ENCODE measurements at places on chromosomes 16 and 17.
A peak's percentile ranks its signal among the peaks of the same experiment; 100 is the strongest.

DNA sequence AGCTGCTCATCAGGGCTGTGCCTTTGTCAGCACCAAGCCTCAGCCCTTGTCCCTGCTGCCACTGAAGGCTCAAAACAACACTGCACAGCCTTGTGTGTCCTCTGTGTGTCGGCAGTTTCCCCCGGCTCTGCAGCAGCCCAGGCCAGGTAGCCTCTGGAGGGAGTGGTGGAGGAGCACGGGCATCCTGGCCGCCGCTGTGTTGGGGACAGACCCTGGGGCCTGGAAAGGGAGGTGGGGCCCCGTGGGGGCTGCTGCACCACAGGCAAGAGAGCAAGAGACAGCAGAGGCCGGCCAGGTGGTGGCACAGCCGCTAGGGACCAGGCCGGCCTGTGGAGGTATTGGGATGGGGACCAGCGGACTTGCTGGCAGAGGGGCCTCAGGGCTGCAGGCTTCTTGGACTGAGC is 96.9 kb upstream of the ZNF750 start:
- H3K27ac ChIP-seq = no peak overlapping the region
- no peak overlapping the region for H3K4me3 ChIP-seq
- peaks cover 13% of the 10 kb centered on the region for H3K36me3 ChIP-seq
- no peaks in the 10 kb centered on the region for H3K27me3 ChIP-seq

GRCh38 chr16:10280262-10281170 is 98.3 kb upstream of the GRIN2A start:
- H3K4me1 ChIP-seq = peaks cover 22% of the 10 kb centered on the region
- no peaks in the 10 kb centered on the region for H3K36me3 ChIP-seq
- DNase-seq = no peak
- peaks cover 4% of the 10 kb centered on the region for H3K27me3 ChIP-seq
- H3K4me3 ChIP-seq = no peak overlapping the region
- H3K27ac ChIP-seq = no peak overlapping the region

GRCh38 chr17:74457146-74457819 is 9.2 kb upstream of the CD300A start:
- peaks cover 24% of the 10 kb centered on the region for H3K4me1 ChIP-seq
- H3K27ac ChIP-seq = peak overlapping the region; percentile 61
- DNase-seq = no peak
- peaks cover 30% of the 10 kb centered on the region for H3K27me3 ChIP-seq
- H3K36me3 ChIP-seq = no peaks in the 10 kb centered on the region
- H3K4me3 ChIP-seq = peak overlapping the region; percentile 62

- H3K4me1 ChIP-seq = peaks cover 11% of the 10 kb centered on the region
- H3K27me3 ChIP-seq = peaks cover 35% of the 10 kb centered on the region
- H3K27ac ChIP-seq = no peak overlapping the region
- no peak for DNase-seq
- no peak overlapping the region for H3K4me3 ChIP-seq
- H3K36me3 ChIP-seq = no peaks in the 10 kb centered on the region
These were observed 80.3 kb downstream of the RBFOX3 start for GRCh38 chr17:79530361-79531105.

DNA sequence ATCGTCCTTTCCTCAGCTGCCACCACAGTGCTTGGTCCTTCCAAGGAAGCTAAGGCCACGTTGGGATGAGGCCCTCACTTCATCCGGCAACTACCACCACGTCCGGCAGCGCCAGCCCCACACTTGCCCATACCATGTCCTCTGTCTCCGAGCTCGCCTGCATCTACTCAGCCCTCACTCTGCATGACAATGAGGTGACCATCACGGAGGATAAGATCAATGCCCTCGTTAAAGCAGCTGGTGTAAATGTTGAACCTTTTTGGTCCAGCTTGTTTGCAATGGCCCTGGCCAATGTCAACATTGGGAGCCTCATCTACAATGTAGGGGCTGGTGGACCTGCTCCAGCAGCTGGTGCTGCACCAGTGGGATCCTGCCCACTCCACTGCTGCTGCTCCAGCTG is 44.9 kb downstream of the TTC19 start:
- DNase-seq = no peak
- no peak overlapping the region for H3K4me3 ChIP-seq
- H3K27me3 ChIP-seq = no peaks in the 10 kb centered on the region
